Choroid plexus epithelial cell (primary cell): ENCODE measurements at places on chromosomes 12 and 14.

- no peak for DNase-seq
These were observed 55.1 kb upstream of the BCL11B start for GRCh38 chr14:99327050-99327449.

GRCh38 chr14:73943083-73943482 lies 6.8 kb downstream of the FAM161B start:
- peak; percentile 80 for DNase-seq

GRCh38 chr12:68904351-68904962 lies 28.5 kb downstream of the CPM start:
- peak; percentile 30 for DNase-seq

DNA sequence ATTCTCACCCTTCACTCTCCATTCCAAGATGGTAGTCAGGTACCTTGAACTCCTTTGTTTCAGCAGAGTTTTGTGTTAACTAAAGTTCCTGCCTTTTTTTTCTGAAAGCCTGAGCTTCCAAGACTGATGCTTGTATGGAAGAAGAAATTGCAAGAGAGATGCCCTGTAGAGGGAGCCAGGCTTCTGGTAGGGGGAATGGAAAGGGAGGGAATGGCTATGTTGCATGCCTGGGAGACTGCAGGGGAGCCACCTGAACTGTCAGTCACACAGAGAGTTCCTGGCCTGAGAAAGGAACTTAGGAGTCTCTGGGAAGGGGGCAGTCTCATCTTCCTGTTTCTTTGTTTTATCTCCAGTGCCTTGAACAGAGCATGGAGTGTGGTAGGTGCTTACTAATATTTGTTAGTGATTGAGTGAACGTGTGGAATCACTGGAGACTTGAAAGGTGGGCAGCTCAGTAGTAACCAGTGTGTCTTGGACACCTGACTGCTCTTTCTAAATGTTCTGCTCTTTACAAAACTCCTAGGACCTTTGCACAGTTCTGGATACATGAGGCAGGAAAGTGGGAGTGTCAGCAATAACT lies 132.2 kb downstream of the ANO4 start:
- DNase-seq: peak; percentile 50

- DNase-seq: no peak
These were observed 41.1 kb downstream of the TTLL5 start for GRCh38 chr14:75702122-75702521.

- DNase-seq: peak; percentile 69
These were observed 310.2 kb downstream of the CCDC91 start for GRCh38 chr12:28500373-28501024.

DNA sequence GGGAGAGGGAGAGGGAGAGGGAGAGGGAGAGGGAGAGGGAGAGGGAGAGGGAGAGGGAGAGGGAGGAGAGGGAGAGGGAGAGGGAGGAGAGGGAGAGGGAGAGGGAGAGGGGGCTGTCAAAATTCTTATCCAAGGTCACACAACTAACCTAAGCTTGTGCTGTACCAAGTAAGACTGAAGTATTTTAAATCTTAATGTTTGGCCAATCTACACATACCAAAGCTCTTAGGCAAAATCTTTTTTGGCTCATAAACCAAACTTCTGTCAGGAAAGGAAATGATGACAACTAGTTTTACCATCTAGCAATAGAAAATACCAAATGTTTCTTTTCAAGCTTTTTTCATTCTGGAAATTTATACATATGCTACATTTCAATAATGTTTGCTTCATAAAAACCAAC lies 33.8 kb downstream of the CCDC38 start:
- DNase-seq: peak; percentile 58

- no peak for DNase-seq
These were observed 26.2 kb upstream of the LRRK2 start for GRCh38 chr12:40198601-40199000.

DNA sequence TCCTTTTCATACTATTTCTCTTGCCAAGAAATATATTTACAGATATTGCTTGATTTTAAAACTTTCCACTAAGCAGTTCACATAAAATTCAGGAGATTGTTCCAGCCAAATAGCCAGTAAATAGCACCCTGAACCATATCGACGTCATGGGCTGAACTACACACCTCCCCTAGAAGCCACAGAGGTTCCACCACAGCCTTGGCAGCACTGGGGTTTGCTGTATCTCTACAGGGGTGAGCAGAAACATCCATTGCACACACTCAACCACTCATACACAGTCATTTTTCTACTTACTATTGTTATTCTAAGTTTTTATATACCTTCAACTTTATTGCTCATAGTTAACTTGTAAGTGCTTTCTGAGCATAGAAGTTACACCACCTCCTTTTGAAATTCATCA lies 8.1 kb upstream of the EIF2S3B start:
- peak; percentile 93 for DNase-seq

DNA sequence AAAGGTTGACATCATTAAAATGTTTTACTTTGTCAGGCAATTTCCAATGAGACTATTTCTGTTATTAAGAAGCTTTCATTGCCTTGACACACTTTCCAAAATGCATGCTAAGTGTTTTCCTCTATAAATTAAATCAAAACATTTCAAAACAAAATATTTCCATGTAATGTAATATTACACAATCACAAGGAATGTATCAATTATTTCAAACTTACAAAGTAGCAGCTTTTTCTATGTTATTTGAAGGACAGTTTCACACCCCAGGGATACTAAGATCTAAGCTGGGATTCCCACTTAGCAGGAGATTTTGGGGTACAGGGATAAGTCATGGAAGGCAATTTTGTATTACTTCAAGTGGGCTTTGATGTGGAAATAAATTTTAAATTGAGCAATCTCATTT lies 144.9 kb downstream of the FOXG1 start:
- no peak for DNase-seq

- peak; percentile 78 for DNase-seq
These were observed 10.4 kb downstream of the OTUB2 start for GRCh38 chr14:94036313-94037167.

DNA sequence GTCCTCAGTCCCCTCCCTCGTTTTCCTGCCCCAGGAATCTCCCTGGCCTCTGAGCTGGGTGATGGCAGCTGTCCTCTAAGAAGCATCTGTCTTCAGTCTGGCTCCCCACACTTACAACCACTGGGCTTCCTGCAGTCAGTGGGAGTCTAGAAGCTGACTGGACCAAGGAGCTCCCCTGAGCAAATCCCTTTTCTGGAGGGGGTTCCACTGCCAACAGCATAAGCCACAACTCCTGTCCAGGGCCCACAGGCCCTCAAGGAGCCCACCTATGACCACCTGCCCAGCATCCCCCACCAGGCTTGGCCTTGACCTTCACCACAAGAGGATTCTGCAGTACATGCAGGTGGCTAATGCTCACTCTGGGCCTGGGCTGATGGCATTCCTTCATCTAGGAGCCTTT lies 4.1 kb downstream of the RDH16 start:
- no peak for DNase-seq

GRCh38 chr12:132572106-132572505 lies 38.3 kb downstream of the LRCOL1 start:
- DNase-seq: no peak

DNA sequence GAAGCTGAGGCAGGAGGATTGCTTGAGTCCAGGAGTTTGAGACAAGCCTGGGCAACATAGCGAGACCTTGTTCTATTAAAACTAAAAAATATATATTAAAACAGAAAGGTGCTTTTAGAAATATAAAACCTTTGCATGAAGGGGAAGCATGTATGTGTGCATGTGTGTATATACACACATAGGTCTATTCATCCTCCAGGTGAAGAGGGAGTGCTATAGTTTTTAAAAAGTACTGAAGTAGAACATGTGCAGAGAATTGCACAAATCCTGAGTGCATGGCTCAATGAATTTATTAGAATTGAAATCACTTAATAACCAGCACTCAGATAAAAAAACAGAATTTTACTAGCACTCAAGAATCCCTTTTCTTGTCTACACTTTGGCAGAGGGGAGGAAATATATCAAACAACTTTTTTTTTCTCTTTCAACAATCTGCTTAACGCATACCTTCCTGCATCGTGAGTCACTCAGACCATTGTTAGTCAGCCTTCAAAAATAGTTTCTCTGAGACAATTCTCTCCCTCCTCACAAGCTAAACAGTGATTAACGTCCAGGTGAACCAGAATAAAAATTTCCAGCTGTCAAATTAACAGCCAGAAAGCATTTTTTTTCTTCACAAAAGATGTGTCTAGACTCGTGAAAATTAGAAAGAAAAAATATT lies 17.7 kb upstream of the NEDD1 start:
- peak; percentile 55 for DNase-seq

DNA sequence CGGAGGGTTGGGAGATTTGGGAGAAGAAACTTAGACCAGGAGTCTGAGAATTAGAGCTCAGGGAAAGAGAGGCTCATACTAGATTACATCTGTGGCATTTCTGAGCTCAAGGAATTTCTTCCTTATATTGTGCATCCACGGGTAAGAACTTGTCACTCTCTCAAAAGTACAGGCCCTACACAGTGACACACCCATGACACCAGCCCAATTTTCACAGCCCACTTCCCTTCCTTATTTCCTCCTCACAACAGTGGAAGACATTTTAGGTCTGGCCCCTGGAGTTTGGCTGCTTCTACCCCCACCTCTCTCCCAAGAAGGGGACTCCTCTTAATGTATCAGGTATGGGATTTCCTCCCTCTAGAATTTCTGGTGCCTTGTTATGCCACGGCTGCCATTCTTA lies 9.2 kb upstream of the ZNF385A start:
- no peak for DNase-seq

DNA sequence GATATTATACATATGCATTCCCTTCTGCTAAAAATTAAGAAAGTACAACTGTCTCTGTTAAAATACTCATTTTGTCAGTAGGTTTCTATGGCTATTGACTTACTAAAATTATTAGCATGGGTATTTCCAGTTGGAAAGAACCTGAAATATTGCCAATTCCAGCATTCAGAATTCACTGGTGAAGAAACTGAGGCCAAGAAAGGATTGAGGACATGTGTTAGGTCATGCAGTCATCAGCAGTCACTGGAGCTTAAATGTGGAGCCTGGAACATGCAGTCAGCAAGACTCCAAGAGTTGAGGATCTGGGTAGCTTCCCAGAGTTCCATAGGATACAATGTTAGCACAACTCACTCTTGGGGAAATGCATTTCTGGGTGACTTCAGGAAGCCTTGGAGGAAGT lies 1335.6 kb downstream of the AACS start:
- DNase-seq: no peak

GRCh38 chr14:52693036-52693435 lies 2.3 kb downstream of the ERO1A start:
- DNase-seq: no peak

DNA sequence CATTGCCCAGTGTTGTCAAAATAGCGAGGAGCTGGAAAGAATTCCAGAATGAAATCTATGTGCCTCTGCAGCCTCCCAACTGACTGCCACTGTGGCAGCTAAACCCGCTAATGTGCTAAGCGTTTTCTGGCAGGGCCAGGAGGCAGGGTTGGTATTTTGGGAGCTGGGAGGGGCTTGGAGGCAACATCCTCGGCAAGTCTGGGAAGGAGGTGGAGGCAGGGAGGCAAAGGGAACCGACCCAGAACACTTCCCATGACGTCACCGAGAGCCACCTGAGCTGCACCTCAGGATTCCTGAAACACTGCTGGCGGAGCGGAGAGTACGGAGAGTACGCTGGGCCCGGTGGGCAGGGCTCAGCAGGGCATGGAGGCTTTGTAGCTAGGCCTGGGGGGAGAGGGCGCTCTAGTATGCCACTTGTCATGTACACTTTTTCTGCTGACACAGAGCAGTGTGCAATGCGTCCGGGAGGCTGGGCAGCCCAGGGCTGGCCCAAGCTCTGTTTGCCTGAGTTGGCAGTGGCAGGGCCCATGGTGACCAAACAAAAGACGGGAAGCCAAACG lies 81.5 kb downstream of the DPF3 start:
- DNase-seq: no peak

- DNase-seq: peak; percentile 82
These were observed 267.1 kb downstream of the LRFN5 start for GRCh38 chr14:41873686-41874317.

DNA sequence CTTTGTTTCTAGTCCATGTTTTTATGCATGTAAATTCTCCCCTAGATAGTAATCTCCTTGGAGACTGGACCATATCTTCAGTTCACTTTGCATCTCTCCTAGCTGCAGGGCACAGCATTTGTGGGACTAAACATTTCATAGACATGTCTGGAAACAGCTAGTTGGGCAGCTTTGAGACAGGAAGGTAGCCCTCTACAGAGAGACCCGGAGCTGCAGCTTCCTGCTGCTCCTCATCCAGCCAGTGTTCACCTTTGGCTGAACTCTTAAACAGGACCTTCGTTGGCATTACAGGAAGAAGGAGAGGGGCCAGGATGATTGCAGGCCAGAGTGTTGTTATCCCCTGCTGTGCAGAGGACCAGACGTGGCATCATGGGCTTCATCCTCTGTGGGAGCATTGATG lies 52.9 kb downstream of the GNS start:
- DNase-seq: peak; percentile 17

DNA sequence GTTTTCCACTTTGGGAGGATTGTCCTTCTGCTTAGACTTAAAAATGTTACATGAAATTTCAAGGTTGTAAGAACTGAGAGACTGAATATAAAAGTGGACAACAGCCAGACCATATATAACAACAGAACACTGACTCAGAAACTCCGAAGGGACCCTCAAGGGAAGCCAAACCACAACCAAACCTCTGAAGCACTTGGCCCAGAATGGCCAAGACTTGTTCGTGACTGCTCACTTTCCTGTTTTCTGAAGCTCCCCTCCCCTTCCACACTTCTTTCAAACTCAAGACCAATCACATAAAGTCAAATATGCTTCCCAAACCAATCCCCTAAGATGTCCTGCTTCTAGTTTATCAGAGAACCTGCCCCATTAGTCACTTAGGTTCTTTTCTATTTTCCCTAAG lies 13.7 kb downstream of the OR6J1 start:
- DNase-seq: peak; percentile 90

- DNase-seq: peak; percentile 52
These were observed 36.4 kb downstream of the EPS8 start for GRCh38 chr12:15752785-15753184.

- DNase-seq: peak; percentile 83
These were observed 25.2 kb downstream of the DHRS4L2 start for GRCh38 chr14:24013654-24014514.

DNA sequence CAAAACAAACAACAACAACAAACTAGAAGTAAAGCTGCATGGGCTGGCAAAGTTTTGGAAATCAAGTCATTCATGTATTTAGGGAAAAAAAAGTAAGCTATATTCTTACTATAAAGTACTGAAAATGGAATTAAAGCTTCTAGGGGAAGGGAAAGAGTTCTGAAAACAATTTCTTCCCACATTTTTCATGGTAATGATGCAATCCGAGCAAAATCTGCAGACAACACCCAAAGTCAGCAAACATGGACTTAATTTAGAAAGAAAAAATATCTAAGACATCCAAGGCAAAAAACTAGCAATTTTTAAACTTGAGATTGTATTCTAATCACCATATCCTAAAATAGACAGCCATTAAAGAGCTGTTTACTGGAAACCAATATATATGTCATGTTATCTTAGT lies 86.3 kb downstream of the LRP6 start:
- DNase-seq: no peak

- peak; percentile 88 for DNase-seq
These were observed 7.0 kb upstream of the MAP1LC3B2 start for GRCh38 chr12:116551952-116552772.
